ENCODE measurements at places on chromosomes 5 and 9.

GRCh38 chr9:78292026-78292425 lies 4.9 kb upstream of the PSAT1 start:
- no peak for DNase-seq

DNA sequence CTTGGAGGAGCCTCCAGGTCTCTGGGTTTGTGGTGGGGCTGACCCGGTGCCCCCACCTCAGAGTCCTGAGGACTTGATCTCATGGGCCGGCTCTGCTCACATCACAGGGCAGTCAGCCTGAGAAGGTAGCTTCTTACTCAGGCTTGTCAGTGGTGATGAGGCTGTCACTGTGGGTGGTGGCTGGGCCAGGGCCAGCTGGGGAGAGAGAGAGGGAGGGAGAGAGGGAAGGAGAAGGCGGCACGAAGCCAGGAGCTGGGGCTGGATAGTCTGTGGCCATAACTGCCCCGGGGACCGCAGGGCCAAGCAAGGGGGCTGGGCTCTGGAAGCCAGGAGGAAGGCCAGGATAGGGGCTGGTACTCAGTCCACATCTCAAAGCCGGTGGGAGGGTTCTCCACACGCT lies 6.5 kb downstream of the NTNG2 start:
- DNase-seq = no peak

- no peak for DNase-seq
These were observed 20.9 kb downstream of the CXXC5 start for GRCh38 chr5:139668924-139669661.

GRCh38 chr9:14396171-14396570 lies 82.2 kb upstream of the NFIB start:
- DNase-seq = no peak

GRCh38 chr9:136409557-136410455 lies 608 bp downstream of the ENTR1 start:
- peak; percentile 35 for DNase-seq

DNA sequence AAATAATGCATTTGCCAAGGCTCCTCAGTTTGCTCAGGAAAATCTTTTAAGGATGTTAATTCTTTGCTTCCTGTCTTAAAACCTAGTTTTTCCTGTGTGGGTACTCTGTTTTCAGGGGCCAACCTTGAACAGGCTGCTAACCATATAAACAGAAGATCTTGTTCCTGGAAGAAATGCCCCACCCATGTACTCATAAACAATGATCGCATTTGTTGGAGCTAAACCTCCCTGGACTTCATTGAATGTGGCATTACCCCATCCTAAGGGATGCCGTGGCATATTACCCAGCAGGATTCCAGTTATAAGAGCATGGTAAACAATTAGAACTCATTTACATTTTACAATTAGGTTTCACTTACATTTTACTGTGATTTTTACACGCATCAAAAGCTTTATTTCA lies 436.0 kb downstream of the ZNF608 start:
- peak; percentile 44 for DNase-seq

DNA sequence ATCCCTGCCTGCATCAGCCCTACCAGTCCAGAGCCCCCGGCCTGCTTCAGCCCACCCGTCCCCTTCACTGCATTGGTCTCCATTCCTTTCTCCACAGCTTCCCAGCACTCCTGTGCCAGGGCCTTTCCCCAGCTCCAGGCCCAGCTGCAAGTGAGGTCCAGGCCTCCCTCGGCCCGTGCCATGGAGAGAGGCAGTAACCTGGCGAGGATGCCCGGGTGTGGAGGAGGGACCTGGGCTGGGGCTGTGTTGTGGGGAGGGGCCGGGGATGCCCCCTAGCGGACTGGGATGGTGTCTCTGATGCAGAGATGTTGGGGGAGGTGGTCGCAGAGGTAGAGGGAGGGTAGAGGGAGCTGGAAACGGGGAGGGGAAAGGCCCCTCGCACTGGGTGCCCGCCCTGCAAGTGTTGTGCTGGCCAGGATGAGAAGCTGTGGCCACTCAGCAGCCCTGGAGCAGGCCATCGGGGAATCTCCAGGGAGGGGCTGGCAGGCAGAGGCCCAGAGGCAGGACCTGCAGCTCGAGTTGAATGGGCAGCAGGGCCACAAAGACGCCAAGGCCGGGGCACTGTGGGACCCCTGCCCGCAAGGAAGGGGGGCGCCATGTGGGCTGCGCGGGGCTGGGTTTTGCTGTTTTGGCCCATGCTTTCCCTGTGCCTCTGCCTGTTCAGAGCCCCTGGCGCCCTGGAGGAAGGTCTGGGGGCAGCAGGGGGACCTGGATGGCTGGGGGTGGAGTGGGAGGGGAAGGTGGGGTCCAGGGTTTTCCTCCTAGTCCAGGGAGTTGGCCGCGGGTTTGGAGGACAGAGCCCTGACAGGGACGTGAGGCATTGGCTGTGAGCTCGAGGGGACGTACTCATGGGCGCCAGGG lies 26.0 kb upstream of the NKD2 start:
- no peak for DNase-seq
